ENCODE measurements at places on chromosomes 5 and 9.

DNA sequence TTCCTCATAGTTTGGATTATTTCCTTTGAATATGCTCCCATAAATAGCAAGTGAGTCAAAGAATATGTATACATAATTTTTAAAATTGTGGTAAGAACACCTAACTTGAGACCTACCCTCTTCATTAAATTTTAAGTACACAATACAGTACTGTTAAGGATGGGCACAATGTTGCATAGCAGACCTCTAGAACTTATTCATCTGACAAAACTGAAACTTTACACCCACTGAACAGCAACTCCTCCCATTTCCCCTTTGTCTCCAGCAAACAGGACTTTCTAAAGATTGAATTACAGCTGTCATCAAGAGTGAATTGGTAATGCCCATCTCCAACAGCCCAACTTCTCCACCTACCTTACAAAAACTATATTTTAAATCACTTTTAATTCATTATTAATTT lies 388.9 kb downstream of the HTR1A start:
- no peak for DNase-seq

GRCh38 chr5:77494935-77495334 lies 2.8 kb upstream of the WDR41 start:
- DNase-seq, result no peak

GRCh38 chr5:72167804-72168203 lies 60.5 kb downstream of the MAP1B start:
- DNase-seq, result no peak

- DNase-seq, result no peak
These were observed 154.2 kb downstream of the FOCAD start for GRCh38 chr9:20838218-20838617.

- DNase-seq, result peak; percentile 38
These were observed 850.2 kb upstream of the NUDT12 start for GRCh38 chr5:104412649-104413240.

GRCh38 chr5:98458004-98458403 lies 315.5 kb upstream of the RGMB start:
- no peak for DNase-seq

- DNase-seq, result peak; percentile 90
These were observed 1.1 kb downstream of the JADE2 start for GRCh38 chr5:134526483-134527155.

- no peak for DNase-seq
These were observed 503.6 kb upstream of the PAPPA start for GRCh38 chr9:115649991-115650472.

DNA sequence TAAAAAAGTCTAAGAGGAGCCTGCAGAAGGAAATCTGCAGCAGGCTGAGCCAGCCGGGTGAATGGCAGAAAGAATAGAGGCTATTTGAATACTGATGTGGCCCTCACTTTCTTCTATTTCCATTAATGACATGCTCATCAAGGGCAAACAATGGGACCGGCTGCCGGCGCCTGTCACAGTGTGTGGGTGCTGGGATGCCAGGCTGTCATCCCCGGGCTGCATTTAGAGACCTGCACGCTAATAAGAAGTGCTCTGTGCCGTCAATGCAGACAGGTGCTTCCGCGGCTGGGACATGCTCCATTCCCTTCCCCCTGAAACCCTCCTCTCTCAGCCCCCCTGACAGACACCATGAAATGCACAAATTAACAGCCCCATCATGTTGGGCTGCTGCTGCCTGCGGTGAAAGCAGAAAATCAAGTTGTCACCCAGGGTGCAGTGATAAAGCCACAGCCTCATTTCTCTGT lies 217.7 kb upstream of the TBCA start:
- no peak for DNase-seq

- DNase-seq, result no peak
These were observed 41.8 kb downstream of the KCNT1 start for GRCh38 chr9:135743546-135744332.

Data from Calu3 (cell line).